ENCODE measurements at places on chromosomes 16 and 17. TPM values are rescaled to one million over a fixed set of nuclear protein-coding genes. Genes with fewer than 3 reads are reported as not detected.

DNA sequence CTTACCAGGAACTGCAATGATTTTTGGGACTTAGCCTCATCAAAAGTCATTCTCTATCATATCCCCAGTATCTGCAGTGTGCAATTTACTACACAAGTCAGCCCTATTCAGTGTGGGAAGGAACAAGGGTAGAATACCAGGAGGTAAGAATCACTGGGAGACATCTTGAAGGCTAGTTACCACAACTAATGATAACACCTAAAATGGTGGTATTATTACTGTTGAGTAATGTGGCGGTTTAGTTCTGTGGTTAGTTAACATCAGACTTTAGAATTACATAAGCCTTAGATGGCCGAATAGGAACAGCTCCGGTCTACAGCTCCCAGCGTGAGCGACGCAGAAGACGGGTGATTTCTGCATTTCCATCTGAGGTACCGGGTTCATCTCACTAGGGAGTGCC lies 567.9 kb upstream of the CDH11 start:
- H3K27me3 ChIP-seq = no peaks in the 10 kb centered on the region
- no peak overlapping the region for H3K4me3 ChIP-seq
- no peak overlapping the region for H3K27ac ChIP-seq

DNA sequence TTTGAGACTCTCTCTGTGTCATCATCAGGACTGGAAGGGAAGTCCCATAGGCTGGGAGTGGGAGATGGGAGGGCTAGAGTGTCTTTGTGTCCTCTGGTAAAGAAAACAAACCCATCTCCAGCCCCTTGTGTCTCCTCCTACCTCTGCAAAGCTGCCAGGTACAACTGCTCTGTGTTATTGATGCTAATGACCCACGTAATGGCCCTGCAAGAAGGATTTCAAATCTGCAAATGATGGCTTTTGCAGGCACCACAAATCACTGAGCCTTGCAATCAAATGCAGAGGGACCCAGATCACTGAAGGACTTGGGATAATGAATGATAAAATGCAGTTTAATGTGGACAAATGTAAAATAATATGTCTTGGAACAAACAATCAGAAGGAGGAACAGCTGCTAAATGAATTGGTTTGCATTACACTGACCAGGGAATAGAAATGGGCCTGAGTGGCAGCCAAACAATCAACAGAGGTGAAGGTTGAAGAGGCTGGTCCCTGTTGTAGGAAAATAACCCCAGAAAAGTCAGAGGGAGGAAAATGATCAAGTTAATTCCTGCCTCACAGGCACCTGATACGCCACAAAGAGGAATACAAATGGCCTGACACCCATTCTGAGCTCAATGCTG lies 425.1 kb downstream of the UTP18 start:
- H3K4me1 ChIP-seq = no peaks in the 10 kb centered on the region
- no peaks in the 10 kb centered on the region for H3K36me3 ChIP-seq
- H3K27me3 ChIP-seq = peaks cover 1% of the 10 kb centered on the region
- no peak overlapping the region for H3K4me3 ChIP-seq
- no peak overlapping the region for H3K27ac ChIP-seq

DNA sequence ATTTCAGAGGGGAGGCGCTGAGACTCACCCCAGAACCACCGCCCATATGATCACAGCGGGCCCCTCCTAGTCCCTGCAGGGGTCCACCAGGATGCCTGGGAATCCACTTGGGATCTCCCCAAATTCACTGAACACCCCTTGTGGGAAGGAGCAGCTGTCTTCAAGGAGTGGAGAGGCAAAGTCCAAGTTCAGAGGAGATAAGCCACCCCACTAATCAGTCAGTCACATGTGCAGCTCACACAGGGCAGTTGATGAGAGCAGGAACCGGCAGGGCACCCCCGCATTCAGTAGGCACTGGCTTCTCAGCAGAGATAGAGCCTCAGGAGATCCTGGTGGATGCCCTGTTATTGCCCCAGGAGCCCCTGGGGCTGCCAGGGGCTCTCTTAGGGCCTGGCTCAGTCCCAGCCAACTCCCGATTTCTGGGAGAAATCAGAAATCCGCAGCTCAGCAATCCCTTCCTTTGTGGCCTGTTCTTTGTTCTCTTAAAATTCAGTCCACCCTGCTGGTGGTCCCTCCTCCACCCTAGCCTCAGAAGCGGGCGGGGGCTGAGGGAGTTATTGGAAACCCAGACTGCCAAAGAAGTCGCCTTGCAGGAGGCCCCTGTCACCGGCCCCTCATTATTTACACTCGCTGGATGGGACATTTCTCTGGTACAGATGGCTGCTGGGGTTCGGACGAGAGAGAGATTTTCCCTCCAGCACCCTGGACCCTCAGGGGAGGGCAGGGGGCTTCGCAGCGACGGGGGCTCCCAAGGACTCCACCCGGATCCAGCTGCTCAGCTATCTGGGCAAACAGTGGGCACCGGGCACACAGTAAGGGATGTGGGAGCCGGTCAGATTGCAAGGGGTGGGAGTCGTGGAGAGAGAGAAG lies 1.8 kb downstream of the CDC42EP4 start:
- H3K27ac ChIP-seq = no peak overlapping the region
- peaks cover 5% of the 10 kb centered on the region for H3K4me1 ChIP-seq
- H3K27me3 ChIP-seq = peaks cover 12% of the 10 kb centered on the region

DNA sequence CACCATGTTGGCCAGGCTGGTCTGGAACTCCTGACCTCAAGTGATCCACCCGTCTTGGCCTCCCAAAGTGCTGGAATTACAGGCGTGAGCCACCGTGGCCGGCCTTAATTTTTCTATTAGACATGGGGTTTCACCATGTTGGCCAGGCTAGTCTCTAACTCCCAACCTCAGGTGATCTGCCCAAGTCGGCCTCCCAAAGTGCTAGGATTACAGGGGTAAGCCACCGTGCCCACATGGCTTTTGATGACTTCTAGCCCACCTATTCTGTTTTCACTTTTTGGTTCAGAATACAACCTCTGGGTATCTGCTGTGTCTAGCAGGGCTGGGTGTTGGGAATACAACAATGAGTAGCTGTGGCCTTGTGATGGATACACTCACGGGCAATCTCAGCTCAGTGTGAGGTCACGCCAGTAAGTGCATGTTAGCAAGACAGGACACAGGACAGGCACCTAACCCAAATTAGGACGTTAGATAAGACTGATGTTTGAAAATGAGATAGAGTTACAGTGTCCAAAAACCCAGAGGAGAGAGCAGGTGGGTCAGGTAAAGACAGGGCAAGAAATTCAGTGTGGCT lies 14.1 kb upstream of the YWHAE start:
- no peak overlapping the region for H3K27ac ChIP-seq
- DNase-seq = no peak
- no peaks in the 10 kb centered on the region for H3K4me1 ChIP-seq
- no peaks in the 10 kb centered on the region for H3K27me3 ChIP-seq
- peaks cover 4% of the 10 kb centered on the region for H3K36me3 ChIP-seq
- H3K4me3 ChIP-seq = no peak overlapping the region

- H3K4me1 ChIP-seq = no peaks in the 10 kb centered on the region
- DNase-seq = no peak
- H3K4me3 ChIP-seq = no peak overlapping the region
- H3K36me3 ChIP-seq = no peaks in the 10 kb centered on the region
Measured at GRCh38 chr17:73316919-73317505, 5.2 kb upstream of the CDC42EP4 start.

DNA sequence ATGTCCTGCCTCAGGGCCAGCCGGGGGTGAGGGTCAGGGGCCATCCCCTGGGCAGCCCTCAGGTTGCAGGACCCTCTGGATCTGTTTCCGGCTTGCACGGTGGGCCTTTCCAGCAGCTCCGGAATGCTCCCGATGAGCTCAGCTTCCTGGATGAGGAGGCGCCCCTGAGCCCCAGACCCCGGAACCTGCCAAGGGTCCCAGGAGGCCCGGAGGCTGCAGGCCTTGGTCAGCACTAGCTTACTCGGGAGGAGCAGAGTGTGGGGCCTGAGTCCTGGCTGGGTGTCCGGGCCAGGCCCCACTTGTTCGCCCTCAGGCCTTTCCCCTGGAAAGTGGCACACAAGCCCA lies 7.6 kb upstream of the C1QTNF8 start:
- H3K27me3 ChIP-seq = no peaks in the 10 kb centered on the region
- no peak overlapping the region for H3K4me3 ChIP-seq
- H3K36me3 ChIP-seq = no peaks in the 10 kb centered on the region
- no peak overlapping the region for H3K27ac ChIP-seq

GRCh38 chr17:13537167-13537731 lies 64.5 kb downstream of the HS3ST3A1 start:
- H3K27me3 ChIP-seq = peaks cover 2% of the 10 kb centered on the region
- H3K4me1 ChIP-seq = no peaks in the 10 kb centered on the region
- no peak overlapping the region for H3K27ac ChIP-seq
- no peak overlapping the region for H3K4me3 ChIP-seq
- H3K36me3 ChIP-seq = no peaks in the 10 kb centered on the region
- no peak for DNase-seq

DNA sequence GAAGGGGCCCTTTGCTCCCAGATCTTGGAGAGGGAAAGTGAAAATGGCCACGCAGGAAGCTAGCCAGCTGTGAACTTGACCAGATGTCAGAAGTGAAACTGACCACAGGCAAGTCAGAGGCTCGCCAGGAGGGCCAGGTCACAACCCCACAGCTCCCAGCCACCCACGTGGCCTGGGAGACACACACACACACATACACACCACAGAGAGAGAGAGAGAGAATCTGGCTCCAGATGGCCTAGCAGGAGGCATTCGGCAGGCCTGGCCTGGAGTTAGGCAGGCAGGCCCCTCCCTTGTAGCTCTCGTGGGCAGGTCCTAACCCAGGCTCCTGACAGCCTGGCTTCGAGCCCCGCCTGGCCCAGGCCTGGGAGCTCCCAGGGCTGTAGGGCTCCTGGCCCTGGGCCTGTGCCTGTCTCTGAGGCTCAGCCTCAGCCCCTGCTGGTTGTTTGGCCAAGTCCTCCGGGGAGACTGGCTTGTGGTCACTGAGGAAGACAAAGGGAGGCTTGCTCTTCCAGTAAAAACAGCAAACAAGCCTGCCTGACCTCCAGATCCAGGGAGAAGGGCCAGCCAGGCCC lies 20.2 kb downstream of the NGFR start:
- H3K36me3 ChIP-seq = no peaks in the 10 kb centered on the region
- peaks cover 2% of the 10 kb centered on the region for H3K27me3 ChIP-seq
- no peak overlapping the region for H3K4me3 ChIP-seq
- peaks cover 2% of the 10 kb centered on the region for H3K4me1 ChIP-seq
- peak overlapping the region; percentile 15 for H3K27ac ChIP-seq

- peaks cover 4% of the 10 kb centered on the region for H3K36me3 ChIP-seq
- no peaks in the 10 kb centered on the region for H3K27me3 ChIP-seq
- DNase-seq = no peak
- no peak overlapping the region for H3K27ac ChIP-seq
- peak overlapping the region; percentile 23 for H3K4me3 ChIP-seq
Measured at GRCh38 chr16:67565470-67566100, 3.3 kb downstream of the CTCF start.

DNA sequence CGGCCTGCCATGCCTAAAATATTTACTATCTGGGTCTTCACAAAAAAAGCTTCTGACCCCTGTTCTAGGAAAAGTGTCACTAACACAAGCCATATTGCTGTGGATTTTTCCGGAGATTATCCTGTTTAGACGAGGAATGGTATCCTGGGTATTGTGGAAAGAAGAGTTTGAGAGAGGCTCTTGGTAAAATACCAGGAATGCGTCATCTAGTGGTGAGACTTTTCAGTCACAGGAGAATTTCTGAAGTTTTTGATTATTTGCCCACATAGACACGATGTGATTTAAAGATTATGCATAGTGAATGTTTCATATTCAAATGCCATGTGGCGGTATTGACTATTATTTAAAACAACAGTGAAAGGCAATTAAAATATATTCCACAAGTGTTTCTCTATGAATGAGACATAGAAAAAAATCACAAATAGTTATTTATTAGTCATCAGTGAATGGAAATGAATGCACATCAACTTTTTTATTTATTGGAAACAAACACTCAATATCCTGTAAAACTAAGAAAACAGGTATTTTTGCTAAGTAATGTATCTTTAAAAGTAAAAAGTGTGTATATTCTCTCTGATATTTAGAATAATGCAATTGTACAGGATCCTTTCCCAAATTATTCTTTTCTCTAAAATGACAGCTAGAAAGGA lies 7.8 kb downstream of the KRT28 start:
- DNase-seq = no peak
- no peak overlapping the region for H3K4me3 ChIP-seq
- H3K4me1 ChIP-seq = peaks cover 2% of the 10 kb centered on the region
- peaks cover 32% of the 10 kb centered on the region for H3K27me3 ChIP-seq
- H3K27ac ChIP-seq = no peak overlapping the region
- no peaks in the 10 kb centered on the region for H3K36me3 ChIP-seq

DNA sequence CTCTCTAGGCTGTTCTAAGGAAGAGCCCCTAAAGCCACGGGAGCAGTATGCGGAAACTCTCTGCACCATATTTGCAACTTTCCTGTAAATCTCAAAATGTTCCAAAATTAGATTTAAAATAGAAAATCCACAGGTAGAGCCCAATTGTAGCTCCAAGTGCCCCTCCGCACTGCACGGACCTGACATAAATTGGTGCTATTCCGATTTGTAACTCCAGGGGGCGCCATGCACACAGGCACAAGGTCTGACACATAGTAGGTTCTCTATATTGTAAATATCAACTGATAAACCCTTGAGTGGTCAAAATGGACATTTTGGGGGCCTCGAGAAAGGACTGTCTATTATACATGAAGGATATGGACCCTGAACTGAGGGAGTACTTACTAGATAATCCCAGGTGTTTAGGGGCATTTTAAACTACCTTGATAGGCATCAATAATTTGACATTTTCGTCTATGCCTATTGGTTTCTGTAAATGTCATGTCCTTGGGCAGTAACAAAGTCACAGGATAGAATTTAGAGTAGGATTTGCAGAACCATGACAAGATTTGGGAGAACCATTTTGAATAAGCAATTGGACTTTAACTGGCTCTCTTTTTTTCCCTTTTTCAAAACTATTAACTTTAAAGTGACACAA lies 36.6 kb upstream of the TMEM132E start:
- H3K27me3 ChIP-seq = peaks cover 32% of the 10 kb centered on the region
- no peaks in the 10 kb centered on the region for H3K36me3 ChIP-seq
- H3K4me3 ChIP-seq = no peak overlapping the region
- no peak overlapping the region for H3K27ac ChIP-seq
- peak; percentile 86 for DNase-seq

DNA sequence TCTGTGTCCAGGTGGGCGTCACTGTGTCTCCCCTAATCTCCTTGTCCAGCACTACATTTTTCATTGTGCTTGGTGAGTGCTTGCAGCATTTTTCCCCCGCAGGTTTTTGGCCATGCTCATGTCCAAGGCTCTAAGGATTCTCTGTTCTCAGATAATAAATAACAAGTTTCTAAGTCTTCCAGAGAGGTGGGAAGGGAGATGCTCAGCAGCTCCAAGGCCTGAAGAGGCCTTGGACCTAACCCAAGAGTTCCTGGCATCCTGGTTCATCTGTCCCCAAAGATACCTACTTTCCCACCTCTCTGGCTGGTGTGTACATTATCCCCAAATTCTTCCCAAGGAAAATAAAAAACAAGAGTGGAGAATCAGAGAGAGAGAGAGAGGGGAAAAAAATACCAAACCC lies 45.3 kb downstream of the MEOX1 start:
- H3K27ac ChIP-seq = no peak overlapping the region
- no peak for DNase-seq
- H3K27me3 ChIP-seq = peaks cover 9% of the 10 kb centered on the region
- H3K4me3 ChIP-seq = no peak overlapping the region

The CHD9NB gene
- total RNA-seq = 0.16 TPM

The CPNE7 gene
- total RNA-seq = 56.0 TPM

The CDH5 gene
- total RNA-seq = not detected

The CCL17 gene
- total RNA-seq = 0.66 TPM

The CTRL gene
- total RNA-seq = 6.0 TPM

The VAT1L gene
- not detected for total RNA-seq

The MRPL12 gene
- total RNA-seq = 232 TPM
